Stomach (tissue), 19 donors: ENCODE measurements at places on chromosomes 3 and 15.

DNA sequence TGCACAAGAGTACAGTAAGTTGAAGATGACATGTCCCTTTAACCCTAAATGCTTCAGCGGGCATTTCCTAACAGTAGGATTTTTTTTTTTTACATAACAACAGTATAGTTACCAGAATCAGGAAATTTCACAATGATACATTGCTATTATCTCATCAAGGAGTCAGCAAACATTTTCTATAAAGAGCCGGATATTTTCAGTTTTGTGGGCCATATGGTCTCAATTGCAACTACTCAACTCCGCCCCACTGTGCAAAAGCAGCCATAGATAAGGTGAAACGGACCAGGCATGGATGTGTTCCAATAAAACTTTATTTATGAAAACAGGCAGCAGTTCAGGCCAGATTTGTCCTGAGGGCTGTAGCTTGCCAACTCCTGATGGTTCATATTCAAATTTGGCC is 130.6 kb downstream of the SMAD6 start:
- DNase-seq: no peak

DNA sequence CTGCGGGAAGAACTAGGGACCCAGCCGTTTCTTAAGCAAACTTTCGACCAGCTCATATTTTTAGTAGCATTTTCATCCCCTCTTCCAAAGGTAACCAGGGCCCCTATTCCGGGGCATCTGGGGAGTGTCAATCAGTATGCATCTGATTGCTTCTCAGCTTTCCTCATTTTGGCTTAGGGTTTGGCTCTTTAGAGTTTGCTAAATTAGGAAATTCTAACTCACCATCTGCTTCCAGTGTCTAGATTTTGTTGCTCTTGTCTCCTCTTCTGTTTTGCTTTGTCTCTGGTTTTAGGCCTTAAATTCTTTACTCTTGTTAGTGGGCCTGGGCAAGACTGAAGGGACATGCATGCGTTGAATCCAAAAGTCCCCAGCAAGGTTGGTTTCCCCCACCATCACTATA is 9.6 kb upstream of the ABTB1 start:
- DNase-seq: no peak

DNA sequence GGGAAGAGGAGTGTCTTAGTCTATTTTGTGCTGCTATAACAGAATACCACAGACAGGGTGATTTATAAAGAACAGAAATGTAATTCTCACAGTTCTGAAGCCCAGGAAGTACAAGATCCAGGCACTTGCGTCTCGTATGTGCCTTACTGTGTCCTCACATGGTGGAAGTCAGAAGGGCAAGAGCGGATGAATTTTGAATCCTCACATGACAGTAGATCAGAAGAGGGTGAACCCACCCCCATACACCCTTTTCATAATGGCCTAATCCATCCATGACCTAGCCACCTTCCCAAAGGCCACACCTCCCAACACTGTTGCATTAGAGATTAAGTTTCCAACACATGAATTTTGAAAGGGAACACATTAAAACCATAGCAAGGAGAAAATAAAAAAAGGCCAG is 18.7 kb upstream of the ANXA2 start:
- no peak for DNase-seq

GRCh38 chr3:10150987-10151386 is 9.4 kb downstream of the VHL start:
- DNase-seq: no peak

- no peak for DNase-seq
Observed at GRCh38 chr15:51688863-51689262, 7.6 kb downstream of the SCG3 start.

- no peak for DNase-seq
Observed at GRCh38 chr15:57572468-57572867, 19.2 kb upstream of the MYZAP start.

DNA sequence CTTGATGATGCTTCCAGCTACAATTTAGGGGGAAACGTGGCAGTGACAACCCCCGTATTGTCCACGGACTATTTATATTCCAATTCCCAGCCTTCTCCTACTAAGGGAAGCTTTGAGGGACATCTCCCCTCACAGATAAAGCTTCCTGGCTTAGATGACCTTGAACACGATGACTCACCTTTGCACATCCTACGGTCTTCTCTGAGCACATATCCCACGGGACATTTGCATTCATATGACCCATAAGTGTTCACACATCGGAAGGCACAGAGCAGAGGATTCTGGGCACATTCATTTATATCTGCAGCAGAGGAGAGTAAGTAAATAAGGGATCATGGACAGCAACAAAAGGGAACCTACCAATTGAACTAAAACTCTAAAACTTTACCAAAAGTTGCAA is 101.5 kb downstream of the DUT start:
- DNase-seq: no peak

DNA sequence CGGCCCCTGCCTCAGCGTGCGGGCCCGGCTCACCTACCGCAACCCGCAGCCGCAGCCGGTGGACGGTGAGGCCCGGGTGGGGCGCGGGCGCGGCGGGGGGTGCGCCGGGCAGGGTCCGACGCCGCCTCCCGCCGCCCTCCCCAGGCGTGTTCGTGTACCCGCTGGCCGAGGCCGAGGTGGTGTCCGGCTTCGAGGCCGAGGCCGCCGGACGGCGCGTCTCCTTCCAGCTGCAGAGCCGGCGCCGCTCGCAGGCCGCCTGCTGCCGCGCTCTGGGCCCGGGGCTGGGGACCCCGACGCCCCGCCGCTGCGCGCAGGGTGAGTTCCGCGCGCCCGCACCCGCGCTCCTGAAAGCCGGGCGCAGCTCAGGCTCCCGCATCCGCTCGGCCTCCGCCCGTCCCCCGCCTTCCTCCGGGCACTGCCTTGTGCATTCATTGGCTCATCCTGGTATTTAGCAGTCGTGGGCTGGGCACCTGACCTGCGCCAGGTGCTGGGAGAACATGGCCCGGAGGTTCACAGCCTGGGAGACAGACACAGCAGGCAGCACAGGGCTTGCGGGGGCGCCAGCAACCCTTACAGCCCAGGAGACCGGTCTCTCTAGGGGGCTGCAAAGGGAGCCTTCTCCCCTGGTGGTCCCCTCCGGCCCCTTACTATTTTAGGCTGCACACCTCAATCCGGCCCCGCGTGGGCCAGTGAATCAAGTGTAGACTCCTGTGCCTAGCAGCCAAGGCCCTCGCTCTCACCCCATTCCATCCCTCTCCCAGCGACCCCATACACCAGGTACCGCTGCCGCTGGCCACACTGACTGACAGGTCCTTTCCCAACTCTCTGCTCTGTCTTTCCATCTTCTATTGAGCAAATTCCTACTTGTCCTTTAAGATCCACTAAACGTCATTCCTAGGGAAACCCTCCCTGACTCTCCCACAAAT is 1.5 kb downstream of the VWA5B2 start:
- peak; percentile 53 for DNase-seq

GRCh38 chr3:184765730-184766074 is 46.3 kb upstream of the VPS8 start:
- no peak for DNase-seq

DNA sequence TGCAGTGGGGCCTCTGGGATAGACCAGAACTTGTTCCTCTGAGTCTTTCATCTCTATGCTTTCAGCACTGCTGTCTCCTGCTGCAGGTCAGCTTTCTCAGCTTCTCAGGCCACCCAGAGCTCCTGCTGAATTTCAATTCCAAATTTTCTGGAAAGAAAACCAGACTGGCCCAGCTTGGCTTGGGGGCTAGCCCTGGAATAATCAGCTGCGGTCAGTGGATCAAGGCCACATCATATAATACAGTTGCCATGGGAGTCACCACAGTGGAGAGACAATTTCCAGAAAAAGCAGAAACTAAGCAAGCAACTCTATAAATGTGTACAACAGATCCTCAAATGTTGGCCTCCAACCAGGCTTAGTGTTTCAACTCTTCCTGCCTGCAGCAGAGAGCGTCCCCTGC is 91.1 kb upstream of the SLC24A5 start:
- DNase-seq: no peak

GRCh38 chr3:107951126-107951525 is 139.7 kb downstream of the CD47 start:
- no peak for DNase-seq

DNA sequence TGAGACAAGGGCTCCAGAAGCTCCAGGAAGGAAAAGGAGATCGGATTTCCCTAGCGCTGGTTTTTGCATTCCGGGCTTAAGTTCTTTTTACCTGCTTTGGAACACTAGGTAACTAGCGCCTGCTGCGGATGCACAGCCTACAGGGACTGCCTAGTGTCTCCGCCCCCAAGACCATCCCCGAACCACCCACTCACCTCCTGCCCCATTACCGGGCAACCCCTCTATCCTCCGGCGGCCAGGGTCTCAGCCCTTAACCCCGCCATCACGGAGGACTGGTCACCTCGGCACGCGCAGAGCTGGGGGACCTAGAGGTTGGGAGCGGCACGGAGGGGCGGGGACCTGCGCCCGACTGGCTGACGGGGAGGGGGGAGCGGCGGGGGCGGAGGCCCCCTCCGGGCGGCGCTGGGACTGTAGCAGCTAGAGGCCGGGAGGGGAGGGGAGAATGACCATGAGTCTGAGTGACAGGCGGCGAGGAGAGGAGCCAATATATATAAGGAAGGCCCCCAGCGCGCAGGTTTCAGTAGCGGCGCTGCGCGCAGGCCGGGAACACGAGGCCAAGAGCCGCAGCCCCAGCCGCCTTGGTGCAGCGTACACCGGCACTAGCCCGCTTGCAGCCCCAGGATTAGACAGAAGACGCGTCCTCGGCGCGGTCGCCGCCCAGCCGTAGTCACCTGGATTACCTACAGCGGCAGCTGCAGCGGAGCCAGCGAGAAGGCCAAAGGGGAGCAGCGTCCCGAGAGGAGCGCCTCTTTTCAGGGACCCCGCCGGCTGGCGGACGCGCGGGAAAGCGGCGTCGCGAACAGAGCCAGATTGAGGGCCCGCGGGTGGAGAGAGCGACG is at the start of gene DLL4:
Gene DLL4, plus strand, starts transcription at position 520 of the 839 bp plus-strand sequence. CDS start 329 bp downstream, outside the sequence.
- DNase-seq: peak; percentile 92

DNA sequence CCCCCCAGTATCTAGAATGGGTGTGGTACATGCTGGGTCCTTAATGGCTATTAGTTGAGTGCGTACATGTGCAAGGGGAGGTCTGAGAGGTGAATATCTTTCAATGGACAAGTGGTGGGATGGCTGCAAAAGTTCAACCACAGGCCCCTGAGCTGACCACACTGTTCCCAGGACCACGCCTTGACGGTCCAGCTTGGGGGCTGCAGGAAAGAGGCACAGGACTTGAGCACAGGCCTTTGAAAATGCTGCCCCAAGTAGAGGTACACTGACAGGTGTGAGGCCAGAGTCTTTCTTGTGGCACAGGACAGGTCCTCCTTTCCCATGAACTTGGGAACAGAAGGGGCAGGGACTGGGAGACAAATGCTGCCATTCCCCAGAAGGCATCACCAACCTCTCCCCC is 24.0 kb downstream of the AMOTL2 start:
- no peak for DNase-seq

DNA sequence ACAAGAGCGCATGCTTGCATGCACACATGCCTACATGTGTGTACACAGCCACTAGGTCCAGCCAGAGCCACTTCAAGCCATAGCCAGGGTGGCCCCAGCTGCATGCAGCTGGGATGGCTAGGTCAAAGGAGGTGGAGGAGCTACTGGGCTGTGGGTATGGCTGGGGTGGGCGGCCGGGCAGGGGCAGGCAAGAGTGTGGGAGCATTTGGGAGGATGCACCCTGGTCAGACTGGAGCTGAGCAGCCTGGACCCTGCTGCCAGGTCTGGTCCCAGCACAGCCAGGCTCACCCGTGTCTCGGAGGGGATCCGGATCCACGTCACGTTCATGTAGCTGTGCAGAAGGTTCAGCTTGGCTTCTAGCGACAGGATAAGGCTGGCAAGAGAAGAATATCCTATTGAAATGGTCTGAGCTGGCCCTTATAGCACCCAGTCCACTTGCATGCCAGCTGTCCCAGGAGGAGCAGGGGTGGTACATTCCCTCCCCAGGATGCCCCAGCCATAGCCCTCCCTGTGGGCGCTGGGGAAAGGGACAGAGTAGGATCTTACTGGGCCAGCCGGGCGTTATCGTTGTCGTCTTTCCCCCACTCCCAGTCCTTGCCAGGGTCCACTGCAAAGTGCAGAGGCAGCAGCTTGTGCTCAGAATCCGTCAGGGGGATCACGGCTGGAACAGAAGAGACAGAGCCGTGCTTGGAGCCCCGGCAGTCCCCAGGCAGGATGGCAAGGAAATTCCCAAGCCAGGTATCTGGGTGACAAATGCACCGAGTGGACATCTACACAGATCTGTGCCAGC is 160.5 kb downstream of the KLF13 start:
- no peak for DNase-seq

GRCh38 chr3:183870563-183870962 is 14.1 kb downstream of the PARL start:
- DNase-seq: no peak

DNA sequence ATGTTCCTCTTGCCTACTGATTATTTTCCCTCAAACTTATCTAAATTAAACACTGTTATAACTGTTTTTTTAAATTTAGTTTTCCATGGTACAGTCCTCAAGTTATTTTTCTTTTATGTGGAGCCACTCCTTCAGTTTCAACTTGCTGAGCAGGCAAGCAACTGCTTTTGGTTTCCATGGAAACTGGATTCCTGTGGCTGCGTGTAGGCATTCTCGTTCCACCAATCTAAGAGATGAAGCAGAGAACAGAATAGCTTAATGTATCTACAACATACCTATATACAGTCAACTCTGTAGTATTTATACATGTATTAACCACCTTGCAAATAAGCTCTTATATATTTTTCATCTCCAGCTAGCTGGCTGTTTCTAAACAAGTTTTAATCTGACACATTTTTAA is 25.8 kb upstream of the ANXA2 start:
- DNase-seq: no peak

- peak; percentile 37 for DNase-seq
Observed at GRCh38 chr15:68819495-68820294, 1.0 kb downstream of the ANP32A start.

DNA sequence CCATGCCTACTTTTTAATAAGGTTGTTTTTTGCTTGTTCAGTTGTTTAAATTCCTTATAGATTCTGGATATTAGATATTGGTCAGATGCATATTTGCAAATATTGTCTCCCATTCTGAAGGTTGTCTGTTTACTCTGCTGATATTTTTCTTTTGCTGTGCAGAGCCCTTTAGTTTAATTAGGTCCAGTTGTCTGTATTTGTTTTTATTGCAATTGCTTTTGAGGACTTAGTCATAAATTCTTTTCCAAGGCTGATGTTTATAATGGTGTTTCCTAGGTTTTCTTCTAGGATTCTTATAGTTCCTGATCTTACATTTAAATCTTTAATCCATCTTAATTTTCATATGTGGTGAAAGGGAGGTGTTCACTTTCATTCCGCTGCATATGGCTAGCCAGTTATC is 77.4 kb downstream of the PTPRG start:
- no peak for DNase-seq

DNA sequence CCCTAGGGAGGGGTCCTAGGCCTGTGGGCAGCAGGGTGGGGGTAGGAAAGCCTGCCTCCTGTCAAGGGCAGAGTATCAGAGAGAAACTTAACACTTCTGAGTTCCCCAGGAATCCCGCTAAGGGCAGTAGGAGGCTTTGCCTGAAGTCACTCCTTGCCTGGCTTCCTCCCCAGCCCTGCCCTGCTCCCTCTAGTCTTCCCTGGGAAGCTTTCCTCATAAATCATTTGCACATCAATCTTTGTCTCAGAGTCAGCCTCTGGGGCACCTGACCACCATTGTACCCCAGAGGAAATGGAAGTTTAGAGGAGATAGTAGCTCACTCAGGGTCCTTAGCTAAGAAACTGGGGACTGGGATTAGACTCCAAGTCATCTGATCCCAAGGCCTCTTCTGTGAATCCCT is 129.4 kb upstream of the TLE3 start:
- DNase-seq: no peak
